Fibroblast of skin of left quadriceps (primary cell): ENCODE measurements at places on chromosomes 13 and 19.

DNA sequence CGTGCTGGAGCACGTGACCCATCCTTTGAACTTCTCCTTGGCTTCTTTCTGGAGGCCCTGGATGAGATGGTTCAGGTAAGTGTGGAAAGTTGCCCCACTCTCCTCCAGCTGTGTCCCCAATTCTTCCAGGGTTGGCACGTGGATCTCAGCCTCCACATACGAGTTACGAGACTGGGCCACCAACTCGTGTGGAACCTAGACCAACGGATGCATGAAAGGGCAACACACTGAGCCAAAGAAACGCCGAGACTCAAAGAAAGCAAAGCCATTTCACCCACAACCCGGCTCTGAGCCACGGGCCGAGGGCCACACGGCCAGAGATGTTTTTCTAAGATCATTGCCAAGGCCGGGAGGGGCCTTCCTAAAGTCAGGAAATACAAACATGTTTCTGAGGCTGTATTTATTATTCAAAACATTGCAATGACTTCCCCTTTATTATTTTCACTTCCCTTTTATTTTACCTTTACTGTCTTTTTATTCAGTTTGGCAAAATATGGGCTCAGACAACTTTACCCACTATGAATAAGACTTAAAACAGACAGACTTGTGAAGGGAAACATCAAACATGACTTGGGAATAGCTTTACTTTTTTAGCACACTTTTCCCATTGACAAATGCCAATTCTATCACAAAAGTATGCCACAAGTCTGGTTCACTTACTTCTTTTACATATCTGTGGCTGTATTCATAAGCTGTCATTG lies 94.6 kb downstream of the KL start:
- DNase-seq: no peak

- no peak for DNase-seq
Observed at GRCh38 chr13:46387064-46387851, at the start of gene RUBCNL. Gene RUBCNL, minus strand, starts transcription at chr13:46387252. Its CDS starts 14,777 bp downstream, at chr13:46372475.

GRCh38 chr19:2199215-2199614 lies 35.5 kb downstream of the DOT1L start:
- no peak for DNase-seq

GRCh38 chr13:48731957-48732569 lies 78.3 kb downstream of the CYSLTR2 start:
- no peak for DNase-seq

DNA sequence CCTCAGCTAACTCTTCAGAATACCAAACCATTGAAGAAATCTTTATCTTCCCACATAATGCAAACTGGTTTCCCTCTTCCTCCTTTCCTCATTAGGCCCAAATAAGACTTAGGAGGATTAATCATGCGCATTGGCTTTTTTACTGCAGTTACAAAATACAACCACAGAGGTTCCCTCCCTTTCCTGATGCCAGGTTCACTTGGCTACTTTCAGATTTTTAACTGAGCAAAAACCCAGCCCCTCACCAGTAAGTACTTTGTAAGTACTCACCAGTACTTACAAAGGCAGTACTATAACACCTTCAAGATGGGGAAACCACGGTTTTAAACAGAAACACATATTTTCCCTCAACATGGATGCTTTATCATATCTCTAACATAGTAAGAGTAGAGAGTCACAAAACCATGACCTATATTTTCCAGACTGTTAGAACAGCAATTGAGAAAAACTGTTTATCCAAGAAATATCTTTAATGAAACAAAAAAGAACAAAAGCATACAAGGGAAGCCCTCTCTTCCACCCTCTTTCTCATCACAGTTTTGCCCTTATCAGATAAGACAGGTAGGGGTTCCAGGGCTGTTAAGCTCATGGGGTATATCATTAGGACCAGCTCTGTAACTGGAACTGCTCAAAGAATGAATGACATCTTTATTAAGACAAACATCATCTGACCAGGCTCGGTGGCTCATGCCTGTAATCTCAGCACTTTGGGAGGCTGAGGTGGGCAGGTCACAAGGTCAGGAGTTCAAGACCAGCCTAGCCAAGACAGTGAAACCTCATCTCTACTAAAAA lies 12.7 kb downstream of the FOXO1 start:
- no peak for DNase-seq

GRCh38 chr19:862581-863314 lies 3.3 kb downstream of the CFD start:
- no peak for DNase-seq

GRCh38 chr13:104817271-104817670 lies 1718.2 kb downstream of the EFNB2 start:
- DNase-seq: no peak

DNA sequence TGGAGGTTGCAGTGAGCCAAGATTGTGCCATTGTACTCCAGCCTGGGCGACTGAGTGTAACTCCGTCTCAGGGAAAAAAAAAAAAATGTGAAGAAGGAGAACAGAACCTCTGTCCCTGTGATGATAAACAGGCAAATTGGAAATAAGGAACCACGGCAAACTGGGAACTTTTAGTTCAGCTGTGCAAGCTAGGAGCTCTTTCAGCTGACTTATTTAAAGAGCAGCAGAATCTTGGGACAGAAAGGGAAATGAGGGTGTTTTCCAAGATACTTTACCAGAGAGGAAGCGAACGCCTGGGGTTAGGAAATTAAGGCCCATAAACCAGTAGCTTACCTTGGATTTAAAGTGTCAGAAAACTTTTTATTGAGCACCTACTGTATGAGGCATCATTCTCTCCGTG lies 3.0 kb upstream of the UPF1 start:
- no peak for DNase-seq

- no peak for DNase-seq
Observed at GRCh38 chr13:40502236-40502635, 164.2 kb downstream of the FOXO1 start.

DNA sequence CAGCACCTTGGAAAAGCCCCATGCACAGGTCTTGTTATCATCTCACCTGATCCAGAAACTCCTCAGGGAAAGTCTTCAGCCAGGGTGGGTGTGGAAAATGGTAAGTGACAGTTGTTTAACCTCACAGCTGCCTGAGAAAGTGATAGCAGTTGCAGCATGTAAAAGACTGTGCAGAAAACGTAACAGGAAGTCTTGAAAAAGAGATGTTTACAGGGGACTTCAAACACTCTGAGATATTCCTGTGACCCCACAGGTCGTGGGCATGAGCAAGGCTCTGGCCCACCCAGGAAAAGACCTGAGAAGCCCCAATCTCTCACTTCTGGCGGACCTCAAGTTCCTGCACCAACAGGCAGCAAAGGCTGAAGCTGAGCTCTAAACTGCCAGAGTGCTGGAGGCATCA lies 826.9 kb downstream of the UQCRFS1 start:
- no peak for DNase-seq
